ENCODE measurements at places on chromosomes 3 and 15.

DNA sequence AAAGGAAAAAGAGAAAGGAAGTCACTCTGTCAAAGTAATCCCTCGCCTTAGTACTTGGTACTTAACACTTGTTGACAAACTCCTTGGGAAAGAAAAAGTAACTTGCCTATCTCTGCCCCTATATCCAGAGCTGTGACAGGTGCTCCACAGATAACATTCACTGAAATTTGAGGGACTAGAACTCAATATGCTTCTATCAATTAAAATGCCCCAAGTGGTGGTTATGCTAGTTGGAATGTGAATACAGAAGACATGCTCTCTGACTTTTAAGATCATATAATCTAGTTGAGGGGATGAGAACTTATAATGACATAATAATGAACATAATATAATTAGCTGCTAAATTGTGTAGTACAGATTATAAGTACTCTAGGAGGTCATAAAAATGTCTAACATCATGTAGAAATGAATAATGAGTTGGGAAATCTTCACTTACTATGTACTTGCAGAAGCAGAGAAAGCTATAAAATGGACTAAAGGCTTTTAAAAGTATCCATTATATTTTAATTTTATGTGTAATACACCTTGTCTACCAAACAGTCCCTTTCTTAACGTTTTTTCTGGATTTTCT lies 153.1 kb upstream of the CCDC54 start:
- DNase-seq, result no peak

GRCh38 chr3:4979428-4980228 lies at the start of gene BHLHE40:
Gene BHLHE40 (plus strand): TSS chr3:4979437. CDS start chr3:4979719, 282 bp downstream.
- peak; percentile 44 for DNase-seq

DNA sequence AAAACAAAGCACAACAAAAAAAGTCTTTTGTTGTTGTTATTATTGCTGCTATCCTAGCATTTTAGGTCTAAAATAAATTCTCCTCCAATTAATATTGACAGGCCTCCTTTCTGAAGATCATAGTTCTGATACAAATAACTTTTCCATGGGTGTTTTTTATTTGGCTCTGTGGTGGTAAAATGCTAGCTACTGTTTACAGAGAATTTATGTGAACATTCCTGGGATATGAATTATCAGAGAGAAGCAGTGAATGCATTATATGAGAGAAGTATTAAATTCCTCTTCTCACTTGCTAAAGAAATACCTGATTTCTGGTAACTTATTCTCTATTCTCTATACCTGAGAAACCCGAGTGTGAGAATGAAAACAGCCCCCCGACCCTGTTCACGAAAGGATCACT lies 57.5 kb upstream of the TMCO5A start:
- DNase-seq, result no peak

- DNase-seq, result no peak
Measured at GRCh38 chr15:40435023-40435709, 5.6 kb upstream of the BAHD1 start.

GRCh38 chr3:15514663-15515340 lies 6.7 kb downstream of the COLQ start:
- no peak for DNase-seq

DNA sequence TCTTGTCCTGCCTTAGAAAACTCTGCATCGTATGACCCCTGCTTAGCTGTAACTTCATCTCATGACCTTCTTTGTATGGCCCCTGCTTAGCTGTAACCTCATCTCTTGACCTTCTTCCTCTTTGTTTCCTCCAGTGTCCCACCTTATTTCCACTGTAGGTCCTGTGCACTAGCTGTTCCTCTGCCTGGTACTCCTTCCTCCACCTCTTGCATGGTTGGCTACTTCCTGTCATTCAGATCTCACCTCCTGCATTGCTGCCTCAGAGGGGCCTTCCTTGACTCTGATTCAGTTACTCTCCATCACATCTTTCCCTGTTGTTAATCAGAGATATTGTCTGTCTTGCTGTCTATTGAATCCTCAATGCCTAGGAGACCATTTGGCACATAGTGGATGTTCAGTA lies 63.2 kb downstream of the PDE8A start:
- no peak for DNase-seq

DNA sequence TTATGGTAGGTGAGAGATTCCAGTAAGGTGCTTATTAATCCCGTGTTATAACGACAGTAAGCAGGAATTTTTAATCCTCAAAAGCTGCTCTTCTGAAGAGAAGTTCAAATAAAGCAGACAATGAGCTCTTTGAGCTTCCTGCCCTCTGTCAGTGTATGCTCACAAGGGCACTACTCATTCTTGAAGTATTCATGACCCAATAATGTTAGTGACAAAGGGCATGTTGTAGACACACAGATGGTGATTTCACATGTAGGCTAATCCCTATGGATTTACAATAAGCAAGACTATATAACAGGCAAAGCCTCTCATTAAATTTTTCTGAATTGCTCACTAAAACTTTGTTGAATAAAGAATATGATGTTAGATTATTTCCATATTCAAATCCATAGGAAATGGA lies 578.6 kb downstream of the RSL24D1 start:
- DNase-seq, result no peak

DNA sequence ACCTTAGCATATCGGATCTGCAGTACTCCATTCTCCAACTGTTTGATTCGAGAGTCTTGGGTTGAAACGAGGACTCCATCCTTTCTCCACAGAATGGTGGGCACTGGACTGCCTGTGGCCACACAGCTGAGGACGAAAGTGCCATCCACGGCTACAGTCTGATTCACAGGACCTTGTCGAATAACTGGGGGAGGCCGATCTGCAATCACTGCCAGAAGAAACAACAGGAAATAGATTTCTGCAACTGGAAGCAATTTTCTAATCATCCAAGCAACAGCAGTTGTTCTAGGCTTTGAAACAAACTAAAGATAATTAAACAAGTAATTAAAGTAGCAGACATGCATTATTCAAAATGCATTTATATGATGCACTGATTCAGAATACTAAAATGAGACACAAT lies 1097.7 kb downstream of the ROBO1 start:
- no peak for DNase-seq

DNA sequence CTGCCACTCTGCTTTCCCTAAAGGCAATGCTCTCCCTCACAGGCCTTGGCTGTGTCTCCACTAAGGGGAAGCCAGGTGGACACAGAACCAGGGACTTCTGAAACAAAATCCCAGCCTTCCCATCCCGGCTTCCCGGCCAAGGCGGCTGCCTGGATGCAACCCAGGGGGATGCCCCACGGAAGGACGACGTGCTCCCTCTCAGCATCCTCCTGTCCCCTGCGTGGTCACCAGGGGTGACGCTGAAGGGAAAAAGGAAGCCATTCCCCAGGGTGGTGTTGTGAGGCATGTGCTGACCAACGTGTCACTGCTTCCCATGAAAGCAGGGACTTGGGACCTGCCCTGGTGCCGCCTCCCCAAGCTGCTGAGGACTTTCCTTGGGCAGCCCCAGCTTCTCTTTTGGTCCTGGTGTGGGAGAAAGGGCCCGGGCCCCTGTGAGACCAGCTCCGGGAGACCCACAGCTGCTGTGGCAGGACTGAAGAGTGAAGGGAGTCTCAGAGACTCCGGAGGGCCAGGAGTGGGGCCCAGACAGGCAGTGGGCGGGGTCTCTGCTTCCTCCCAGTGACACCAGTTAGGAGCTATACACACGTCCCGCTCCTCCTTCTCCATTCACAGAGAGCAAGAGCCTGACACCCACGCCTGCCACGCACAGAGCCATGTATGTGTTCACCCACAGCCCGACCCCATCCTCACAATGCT lies 139.2 kb downstream of the NUP210 start:
- DNase-seq, result peak; percentile 19

DNA sequence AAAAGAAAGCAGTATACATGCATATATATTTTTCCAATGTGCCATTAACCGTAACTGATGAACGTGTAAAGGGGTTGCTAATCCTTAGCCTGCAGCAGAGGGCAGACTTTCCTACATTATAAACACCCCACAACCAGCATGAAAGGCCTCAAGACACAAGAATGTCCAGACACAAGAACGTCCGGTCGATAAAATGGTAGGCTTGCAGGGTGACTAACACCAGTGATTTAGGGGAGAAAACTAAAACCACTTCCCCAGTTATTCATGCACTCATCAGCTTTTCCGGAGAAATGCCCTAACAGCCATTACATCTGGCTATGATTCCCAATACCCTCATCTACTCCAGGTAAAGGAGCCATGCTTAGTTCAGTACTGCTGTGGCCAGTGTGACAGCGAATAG lies 57.4 kb downstream of the LRTM1 start:
- DNase-seq, result no peak

DNA sequence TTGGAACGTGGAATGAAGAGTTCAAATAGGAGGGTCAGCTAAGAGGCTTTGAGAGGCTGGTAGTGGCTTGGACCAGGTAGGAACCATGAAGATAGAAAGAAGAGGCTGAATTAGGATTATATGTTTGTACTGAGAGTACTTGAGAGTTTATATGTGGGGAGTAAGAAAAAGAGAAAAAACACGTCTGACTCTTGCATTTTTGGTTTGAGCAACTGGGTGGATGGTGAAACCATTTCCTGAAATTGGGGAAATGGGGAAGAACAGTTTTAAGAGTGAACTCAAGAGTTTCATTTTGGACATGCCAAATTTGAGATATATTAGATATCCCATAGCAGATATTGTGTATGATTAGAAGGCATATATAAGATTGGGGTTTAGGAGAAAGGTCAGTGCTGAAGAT lies 92.9 kb upstream of the TNIK start:
- DNase-seq, result no peak

- DNase-seq, result no peak
Measured at GRCh38 chr3:196492080-196492479, 11.5 kb downstream of the RNF168 start.

DNA sequence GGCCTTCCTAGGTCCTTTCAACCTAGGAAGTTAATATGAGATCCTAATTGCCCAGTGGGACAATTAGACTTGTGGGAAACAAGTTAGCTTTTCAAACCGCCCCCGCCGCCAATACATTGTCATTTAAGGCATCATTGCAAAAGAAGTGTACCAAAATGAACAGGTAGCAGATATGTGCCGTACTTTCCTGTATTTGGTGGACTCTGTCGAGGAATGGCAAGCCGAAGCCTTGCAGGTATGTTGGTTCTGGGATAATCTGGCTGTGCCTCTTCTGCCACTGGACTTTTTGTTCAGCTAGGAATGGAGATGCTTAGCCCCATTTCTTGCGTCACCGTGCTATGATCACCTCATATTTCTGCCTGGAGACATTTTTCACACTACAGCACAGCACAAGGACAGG lies 157.5 kb downstream of the CACNA1D start:
- DNase-seq, result no peak

- peak; percentile 79 for DNase-seq
Measured at GRCh38 chr3:108477511-108478147, 32.8 kb downstream of the MYH15 start.

GRCh38 chr3:187648177-187648576 lies 22.0 kb downstream of the SST start:
- no peak for DNase-seq

DNA sequence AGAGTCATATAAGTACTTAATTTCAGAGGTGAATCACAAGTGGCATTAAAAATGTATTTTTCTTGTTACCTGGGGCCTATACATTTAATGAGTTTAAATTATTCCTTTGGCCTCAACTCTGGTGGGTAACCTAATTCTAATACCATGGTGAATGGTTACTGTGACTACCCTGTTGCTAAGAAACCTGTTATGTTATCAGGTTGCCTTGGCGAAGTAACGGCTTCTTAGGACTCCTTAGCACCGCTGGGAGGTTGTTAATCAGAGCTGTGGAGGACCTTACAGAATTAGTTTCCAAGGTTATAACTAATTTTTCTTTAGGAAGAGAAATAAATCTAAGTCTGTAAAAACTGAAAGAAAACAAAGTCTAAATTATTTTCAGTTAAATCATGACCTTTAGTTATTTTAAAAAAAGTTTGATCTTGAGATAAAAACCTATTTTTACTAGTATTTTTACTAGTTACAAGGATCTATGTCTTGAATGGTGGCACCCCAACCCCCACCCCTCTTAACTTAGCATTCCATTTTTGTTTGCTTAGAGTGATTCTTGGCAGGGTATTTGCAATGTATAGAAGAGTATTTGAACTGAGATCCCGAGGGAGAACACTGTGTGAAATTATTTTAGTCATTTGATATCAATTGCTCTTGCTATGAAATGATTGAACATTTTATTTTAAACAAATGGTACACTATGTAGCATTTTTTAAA lies 155.5 kb downstream of the FNDC3B start:
- no peak for DNase-seq

GRCh38 chr15:64163659-64164362 lies 989 bp upstream of the PPIB start:
- DNase-seq, result no peak

DNA sequence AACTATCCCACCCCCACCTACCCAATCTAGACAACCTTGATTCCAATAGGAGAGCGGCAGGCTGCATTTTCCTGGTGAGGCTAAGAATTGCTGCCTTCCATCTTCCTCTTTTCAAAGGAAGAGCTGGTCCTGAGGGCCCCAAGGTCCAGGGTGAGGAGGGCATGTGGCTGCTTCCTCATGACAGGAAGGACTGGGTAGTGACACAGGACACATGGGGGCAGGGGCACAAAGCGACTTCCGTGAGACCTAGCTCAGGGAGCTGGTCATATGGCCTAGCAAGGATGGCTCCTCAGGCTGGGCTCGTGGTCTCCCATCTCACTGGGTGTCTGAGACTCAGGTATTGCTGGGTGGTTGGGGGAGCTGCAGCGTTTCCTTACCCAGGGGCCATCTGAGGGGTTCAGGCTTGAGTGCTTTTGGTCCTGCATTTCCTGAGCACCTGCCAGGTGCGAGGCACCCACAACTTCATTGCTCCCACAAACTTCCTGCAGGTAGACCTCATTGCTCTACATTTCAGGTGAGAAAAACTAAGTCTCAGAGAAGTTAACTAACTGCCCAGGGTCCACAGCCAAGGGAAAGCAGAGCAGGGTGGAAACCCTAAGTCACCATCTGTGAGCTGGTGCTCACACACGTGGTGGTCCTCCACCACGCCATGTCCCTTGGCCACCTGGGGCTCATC lies 160.0 kb upstream of the TLE3 start:
- no peak for DNase-seq

DNA sequence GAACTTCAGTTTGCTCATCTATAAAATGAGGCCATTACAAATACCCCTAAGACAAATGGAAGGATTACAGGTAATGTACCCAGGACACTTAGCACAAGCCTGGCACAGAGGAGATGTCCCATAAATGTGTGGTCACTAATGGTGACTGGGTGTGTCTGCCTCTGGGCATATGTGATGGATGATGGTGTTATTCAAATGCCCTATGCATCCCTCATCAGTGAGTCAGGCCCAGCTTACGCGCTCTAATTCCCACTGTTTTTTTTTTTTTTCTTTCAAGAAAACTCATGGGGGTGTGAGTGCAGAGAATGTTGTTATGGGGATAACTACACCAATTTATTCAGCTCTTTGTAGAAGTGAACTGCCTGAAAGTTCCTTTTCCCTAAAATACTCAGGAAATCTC lies 23.6 kb upstream of the KIF23 start:
- no peak for DNase-seq

GRCh38 chr15:60391722-60392315 lies 6.0 kb downstream of the ANXA2 start:
- peak; percentile 21 for DNase-seq

All from transverse colon (tissue), 4 donors.